ENCODE measurements at places on chromosomes 1 and 21. TPM values are rescaled to one million over a fixed set of nuclear protein-coding genes. Genes with fewer than 3 reads are reported as not detected.

DNA sequence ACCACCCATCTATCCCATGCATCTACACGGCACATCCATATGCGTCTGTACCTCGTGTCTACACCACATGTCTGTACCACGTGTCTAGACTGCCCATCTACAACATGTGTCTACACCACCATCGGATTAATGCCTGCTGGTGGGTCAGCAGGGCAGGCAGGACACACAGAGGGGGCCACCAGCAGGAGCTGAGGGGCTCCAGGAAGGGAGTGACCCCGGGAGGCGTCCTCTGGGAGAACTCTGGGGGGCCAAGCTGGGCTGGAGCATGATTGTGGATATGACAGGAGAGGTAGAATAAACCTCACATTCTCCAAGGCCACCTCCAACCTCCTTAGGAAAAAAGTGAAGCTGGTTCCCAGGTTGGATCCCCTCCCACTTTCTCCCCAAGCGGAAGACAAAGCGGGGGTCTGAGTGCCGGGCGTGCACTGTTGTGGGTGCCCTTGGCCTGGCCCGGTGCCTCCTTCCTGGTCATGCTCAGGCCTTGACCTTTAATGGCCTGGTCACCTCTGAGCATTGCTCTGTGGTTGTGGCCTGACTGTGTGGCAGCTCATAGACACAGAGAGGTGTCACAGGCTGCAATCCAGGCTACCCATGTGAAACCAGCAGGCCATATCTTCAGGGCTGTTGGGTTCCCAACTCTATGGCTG is 881 bp upstream of the ACTRT2 start:
- DNase-seq = no peak

- no peak for DNase-seq
Observed at GRCh38 chr21:42590431-42591131, 62.8 kb upstream of the PDE9A start.

DNA sequence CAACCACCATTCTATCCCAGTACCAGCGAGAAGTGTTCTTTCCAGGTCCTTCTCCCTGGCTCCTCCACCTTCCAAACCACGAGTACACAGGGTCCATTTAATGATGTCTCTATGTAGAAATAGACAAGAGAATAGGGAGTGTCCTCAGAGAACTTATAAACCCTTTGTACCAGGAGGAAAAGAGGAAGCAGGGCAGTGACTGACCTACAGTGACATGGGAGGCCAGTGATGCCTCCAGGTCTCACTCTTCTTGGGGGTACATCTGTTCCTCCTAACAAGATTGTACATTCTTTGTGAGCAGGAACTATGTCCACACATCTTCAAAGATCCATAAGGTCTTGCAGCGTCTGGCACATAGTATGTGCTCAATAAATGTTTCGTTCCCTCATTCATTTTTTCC is 18.7 kb upstream of the FMOD start:
- DNase-seq = no peak

DNA sequence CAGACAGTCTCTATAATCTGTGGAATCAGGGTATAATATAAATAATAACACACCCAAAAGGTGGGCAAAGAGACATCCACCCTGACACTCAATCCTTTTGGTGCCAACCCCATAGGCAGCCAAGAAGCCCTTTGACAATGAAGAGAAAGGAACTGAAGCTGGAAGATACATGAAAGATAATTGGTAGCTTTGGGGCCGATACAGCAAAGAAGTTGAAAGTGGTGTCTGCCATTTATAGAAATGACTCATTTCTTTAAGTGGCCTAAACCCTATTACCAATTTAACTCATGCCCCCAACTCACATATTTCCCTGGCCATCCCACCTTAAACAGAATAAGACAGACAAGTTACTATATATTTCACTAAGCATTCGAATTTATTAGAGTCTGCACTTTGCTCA is 167.0 kb downstream of the ZC3H11B start:
- no peak for DNase-seq

DNA sequence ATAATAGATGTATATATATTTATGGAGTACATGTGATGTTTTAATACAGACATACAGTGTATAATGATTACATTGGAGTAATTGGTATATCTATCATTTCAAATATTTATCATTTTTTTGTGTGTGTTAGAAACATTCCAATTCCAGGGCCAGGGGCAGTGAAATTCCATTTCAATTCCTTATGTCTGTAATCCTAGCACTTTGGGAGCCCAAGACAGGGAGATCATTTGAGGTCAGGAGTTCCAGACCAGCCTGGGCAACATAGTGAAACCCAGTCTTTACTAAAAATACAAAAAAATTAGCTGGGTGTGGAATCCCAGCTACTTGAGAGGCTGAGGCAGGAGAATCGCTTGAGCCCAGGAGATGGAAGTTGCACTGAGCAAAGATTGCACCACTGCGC is 30.4 kb upstream of the PDC start:
- DNase-seq = no peak

GRCh38 chr1:20321573-20321972 is 30.9 kb downstream of the VWA5B1 start:
- DNase-seq = no peak

- no peak for DNase-seq
Observed at GRCh38 chr1:158035976-158036583, 42.6 kb downstream of the KIRREL1 start.

DNA sequence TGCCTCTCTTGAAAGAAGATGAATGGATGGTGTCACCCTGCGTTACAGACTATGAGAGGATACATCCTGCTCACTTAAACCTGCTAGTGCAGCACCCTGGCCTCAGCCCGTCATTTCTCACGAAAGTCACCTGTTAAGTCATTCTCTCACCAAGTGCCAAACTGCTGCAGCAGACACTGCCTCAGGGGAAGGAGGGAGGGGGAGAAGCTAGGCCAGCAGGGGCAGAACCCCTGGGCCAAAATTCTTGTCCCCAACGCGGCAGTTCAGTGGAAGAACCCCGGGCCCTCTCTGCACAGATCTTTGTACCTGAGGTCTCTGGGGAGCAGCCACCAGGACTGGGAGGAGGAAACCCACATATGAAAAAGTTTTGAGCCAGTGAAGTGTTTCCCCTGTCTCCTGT is 37.6 kb downstream of the SYT6 start:
- no peak for DNase-seq

DNA sequence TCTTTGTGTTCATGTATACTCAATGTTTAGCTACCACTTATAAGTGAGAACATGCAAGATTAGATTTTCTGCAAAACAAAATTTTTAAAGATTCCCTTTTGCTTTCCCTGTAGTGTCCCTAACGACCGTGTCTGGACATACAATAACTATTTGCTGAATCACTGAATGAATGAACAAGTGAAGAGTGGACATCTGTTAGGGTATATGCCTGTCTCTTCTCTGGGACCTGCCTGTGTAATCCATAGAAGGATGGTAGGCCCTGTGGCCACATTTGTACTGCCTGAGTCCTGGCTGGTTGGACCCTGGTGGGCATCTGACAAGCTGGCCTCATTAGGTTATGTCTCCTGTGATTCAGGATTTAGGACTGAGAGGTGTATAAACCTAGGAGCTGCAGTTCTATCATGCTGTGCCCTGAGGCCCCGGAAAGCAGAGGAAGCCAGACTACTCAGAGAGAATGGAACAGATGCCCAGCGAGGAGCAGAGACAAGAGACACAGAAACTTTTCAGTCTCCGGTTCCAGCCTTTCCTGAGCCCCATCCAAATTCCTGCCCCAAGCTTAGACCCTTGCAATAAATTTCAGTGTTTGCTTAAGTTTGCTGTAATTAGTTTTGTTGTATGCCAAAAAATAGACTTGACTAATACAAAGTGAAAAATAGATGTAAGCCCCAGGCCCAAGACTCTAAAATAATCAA is 7.5 kb upstream of the NCF2 start:
- DNase-seq = no peak

DNA sequence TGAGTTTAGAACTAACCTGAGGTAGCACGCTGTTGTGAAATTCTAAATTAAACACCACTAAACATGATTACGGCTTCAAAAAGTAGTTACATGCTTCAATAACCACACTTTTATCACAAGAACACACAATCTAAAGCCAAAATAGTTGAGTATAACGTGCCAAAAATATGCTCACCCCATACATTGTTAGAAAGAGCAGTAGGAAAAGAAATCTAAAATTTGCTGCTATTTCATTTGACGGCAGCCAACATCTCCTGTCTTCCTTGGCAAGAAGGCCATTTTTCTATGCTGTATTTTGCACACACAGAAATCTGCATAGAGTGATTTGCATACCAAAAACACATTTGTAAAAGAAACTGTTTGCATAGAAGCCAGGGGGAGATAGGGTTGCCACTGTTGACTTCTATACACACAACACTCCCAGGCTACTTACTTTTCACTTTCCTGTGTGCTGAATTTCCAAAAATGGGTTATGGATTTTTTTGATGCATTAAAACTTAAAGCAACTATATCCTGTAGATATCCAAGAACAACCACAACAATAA is 42.9 kb upstream of the DMRTB1 start:
- DNase-seq = no peak

GRCh38 chr1:182460550-182460951 is 10.6 kb downstream of the RGSL1 start:
- DNase-seq = no peak

Gene GPR3
- 0.71 TPM for total RNA-seq

Gene PLA2G5
- 1.3 TPM for total RNA-seq

Gene OR10Z1
- not detected for total RNA-seq

Gene CRB1
- 0.94 TPM for total RNA-seq
